Astrocyte of the spinal cord (primary cell): ENCODE measurements at places on chromosomes 7 and 10.

DNA sequence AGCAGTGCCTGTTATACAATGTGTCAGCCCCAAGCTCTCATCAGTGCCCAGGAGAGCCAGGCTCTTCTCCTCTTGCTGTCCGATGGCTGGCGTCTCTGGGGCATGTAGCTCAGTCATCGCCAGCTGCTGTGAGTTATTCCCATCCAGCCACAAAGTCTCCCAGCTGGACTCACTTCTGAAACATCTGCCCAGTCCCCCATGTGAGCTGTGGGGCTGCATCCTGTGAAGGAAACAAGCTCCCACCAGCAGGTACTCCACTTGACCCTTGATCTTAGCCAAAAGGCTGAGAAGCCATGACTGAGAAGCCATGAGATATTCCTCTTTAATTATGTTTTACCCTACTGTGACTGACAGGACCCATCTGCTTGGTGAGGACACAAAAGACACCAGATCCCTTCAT lies 212.7 kb upstream of the IGFBP3 start:
- no peak for DNase-seq

GRCh38 chr10:53570221-53570620 lies 797.6 kb upstream of the MBL2 start:
- no peak for DNase-seq

GRCh38 chr7:96778263-96778662 lies 68.6 kb upstream of the SEM1 start:
- no peak for DNase-seq

GRCh38 chr10:100670368-100670767 lies 75.0 kb upstream of the PAX2 start:
- no peak for DNase-seq

DNA sequence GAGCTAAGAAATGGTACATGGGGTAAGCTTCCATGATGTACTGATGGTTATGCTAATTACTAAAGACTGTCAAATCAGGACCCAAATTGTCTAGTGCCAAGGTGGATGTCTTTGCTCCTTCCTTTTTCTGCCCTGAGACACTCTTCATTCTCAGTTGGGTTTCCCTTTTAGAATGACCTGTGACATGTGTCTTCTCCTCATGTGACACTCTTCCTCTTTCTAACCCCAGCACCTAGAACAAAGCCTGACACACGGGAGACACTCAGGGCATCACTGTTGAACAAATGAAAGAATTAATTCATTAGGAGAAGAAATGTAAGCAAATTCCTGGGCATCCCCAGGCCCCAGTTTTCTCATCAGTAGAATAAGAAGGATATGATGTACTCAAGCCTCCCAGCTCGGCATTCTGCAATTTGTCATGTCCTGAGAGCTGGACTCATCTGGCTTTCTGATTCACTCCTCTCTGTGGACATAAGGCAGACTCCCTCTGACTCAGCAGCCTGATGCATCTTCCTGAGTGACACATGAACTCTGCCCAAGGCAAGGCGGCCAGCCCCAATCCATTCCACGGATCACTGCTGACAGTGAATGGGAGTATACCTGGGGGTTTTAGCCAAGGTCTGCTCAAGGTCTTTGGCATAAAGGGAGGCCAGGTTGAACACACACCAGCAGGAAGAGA lies 473.8 kb downstream of the KCNMA1 start:
- peak; percentile 95 for DNase-seq

GRCh38 chr10:69328380-69328735 lies 50.1 kb downstream of the HK1 start:
- DNase-seq = no peak
